ENCODE measurements at places on chromosomes 13 and 19.

DNA sequence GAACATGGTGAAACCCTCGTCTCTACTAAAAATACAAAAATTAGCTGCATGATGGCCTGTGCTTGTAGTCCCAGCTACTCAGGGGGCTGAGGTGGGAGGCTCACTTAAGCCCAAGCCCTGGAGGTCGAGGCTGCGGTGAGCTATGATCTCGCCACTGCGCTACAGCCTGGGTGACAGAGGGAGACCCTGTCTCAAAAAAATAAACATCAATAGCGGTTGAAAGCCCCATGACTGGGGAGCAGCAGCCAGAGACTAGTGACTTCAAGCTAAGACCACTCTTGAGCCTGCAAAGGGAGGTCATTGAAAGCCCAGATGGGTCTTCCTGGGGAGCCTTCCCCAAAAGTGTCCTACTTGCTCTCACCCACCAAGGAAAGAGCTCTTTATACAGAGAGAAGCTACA, 11.9 kb upstream of the ZNF709 start:
- no peak for DNase-seq

GRCh38 chr19:13208672-13209483, 58.7 kb downstream of the IER2 start:
- DNase-seq = no peak

DNA sequence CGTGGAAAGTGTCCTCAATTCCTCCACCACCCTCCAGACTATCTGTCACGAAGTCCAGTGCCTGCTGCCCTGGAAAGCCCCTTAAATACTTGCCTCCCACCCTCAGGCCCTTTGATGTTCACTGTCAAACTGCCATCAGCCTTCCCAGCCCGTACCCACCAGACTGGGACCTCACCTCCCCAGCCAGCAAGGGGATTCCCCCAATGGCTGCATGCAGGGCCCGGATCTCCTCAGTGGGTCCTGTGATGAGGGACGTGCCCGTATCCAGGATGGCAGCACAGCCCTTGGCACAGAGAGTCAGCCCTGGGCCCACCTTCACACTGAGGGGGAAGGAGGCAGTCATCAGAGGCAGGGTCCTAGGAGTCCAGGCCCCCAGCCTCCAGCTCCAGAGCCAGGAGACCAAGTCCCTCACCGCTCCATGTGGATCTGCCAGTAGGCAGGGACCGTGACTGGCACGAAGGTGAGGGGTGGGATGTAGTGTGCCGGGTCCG, 6.1 kb downstream of the NAPSA start:
- DNase-seq = no peak

GRCh38 chr19:2478278-2478755, 2.4 kb downstream of the GADD45B start:
- DNase-seq = peak; percentile 7

DNA sequence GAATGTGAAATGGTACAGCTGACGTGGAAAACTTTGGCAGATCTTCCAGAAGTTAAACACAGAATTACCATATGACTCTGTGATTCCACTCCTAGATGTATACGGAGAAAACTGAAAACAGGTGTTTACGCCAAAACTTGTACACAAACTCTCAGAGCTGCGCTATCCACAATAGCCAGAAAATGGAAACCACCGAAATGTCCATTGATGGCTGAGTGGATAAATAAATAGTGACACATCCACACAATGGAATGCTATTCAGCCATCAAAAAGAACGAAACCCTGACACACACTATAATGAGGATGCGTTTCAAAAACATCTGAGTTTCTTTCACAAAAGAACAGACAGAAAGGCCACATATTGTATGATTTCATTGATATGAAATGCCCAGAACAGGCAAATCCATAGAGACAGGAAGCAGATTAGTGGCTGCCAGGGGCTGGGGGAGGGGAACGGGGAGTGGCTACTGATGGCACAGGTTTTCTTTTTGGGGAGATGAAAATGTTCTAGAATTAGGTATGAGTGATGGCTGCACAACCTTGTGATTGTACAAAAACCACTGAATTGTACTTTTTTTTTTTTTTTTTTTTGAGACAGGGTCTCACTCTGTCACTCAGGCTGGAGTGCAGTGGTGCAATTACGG, 33.0 kb downstream of the IL12RB1 start:
- no peak for DNase-seq

GRCh38 chr13:110777251-110777820, 63.8 kb downstream of the ING1 start:
- no peak for DNase-seq

DNA sequence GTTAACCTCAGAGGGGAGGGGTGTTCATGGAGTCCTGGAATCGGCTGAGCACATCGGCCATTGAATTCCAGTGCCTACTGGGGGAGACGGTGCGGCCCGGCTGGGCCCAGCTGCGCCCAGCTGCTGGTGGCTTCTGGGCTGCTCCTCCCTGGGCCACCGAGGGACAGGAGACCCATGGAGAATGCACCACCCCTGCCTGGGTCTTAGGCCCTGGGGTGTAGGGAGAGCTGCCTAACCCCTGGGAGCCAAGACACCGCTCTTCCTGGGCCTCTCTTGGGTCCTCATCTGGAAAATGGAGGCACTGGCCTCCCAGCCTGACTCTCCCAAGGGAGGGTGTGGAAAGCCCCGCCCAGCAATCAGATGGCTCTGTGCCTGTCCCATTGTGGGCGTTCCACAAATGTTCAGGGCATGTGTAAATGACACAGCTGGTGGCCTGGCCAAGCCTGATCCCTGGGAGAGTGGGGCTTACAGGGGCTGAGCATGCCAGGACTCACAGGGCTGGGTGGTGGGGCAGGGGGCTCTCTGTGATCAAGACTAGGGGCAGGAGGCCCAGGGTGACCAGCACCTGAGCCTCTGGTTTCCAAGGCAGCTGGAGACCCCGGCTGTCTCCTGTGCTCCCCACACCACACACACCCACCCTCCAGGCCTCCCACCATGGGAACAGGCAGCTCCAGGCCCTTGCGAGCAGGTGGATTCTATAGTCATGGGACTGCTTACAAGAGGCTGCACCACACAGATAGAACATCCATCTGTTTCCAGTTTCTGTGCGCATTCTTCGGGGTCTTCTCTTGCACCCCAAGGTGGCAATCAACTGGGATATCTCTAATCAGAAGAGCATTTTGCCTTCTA, 150.9 kb downstream of the URI1 start:
- DNase-seq = no peak

GRCh38 chr13:90455067-90455466, 892.4 kb upstream of the MIR17HG start:
- DNase-seq = no peak

DNA sequence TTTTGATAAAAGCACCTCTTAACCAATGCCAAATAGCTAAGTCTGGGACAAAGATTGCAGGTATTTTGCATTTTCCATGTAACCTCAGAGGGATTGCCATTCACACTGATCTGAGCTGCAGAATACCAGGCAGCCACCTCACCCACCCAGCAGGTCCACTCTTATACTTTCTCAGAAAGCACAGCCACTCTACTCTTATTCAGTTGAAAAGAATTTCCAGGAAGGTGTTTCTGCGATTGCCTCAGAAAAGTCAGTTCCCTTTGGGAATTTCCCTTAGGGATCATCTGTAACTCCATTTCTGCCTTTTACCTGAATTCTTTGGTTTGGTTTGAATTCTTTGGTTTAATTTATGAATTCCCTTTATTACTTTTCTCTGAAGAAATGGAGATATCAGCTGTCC, 904 bp upstream of the ALOX5AP start:
- DNase-seq = no peak

DNA sequence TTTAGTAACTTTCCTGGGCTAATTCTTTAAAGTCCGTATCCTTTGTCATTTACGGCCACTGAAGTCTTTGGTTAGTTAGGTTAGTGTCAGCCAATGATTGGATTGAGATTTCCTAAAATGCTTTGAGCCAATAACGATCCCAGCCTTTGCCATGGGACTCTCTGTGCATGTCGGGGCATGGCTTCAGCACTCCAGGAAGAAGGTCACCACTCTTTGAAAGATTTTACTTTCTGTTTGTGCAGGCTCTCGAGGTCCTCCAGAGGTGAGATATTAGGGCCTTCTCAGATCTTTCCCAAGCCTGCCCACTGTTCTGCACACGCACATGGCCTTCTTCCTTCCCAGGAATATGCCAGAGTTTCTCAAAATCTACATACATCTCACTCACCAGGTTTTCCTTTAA, 153.7 kb upstream of the ARGLU1 start:
- no peak for DNase-seq

DNA sequence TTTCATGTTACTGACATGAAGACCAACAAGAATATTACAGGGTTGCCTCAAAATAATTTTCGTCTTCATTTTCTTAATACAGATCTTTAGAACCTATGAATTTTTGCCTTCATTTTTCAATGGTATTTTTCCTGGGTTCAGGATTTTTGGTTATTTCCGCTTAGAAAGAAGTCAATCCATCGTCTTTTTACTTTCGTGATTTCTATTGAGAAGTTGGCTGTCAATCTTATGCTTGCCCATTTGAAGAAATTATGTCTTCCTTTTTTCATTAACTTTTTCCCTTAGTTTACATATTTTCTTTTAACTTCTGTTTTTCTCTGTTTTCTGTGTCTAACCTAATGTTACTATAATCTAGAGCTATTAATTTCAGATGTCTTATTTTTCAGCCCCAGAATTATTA, 868.9 kb upstream of the SLC10A2 start:
- DNase-seq = no peak

- peak; percentile 98 for DNase-seq
Measured at GRCh38 chr19:10106100-10106936, at the start of gene PPAN. PPAN (plus strand) TSS chr19:10106362; CDS start chr19:10106395, 33 bp downstream.

GRCh38 chr13:93903909-93904308, 575.6 kb downstream of the DCT start:
- DNase-seq = no peak

- DNase-seq = no peak
Measured at GRCh38 chr13:43191546-43191945, 168.2 kb downstream of the DNAJC15 start.

DNA sequence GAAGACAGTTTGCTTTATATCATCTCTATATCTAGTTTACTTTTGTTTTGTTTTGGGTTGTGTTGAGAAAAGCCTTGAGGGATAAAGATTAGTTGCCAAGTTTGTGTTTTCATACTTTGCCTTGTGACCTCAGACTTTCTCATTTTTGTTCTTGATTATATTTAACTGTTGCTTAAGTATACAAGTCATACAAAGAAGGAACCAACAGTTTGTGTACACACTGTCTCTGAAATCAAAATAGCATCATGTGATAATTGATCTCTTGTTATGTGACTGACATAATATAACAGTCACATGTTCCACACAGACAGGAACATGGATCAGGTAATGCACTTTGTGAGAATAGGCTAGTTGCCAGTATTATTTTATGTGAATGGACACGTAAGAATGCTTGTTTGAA, 70.8 kb downstream of the SHISA2 start:
- DNase-seq = no peak

DNA sequence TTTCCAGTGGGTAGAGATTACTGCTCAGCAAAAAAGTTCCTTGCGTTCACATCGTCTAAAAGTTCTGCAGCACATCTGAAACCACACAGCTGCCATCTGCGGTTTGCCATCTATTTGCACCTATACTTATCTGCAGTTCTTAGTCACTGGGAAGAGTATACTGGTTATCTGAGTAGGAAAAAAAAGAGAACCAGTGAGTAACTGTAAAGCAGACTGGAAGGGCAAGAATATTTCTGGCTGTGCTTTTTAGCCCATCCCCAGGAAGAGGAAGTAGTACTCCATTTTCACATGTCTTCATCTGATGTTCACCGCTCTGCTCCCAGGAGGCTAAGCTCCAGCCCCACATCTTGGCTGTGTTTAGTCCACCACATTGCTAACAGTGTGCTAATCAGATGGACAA, 35.6 kb downstream of the EFNB2 start:
- DNase-seq = no peak

- no peak for DNase-seq
Measured at GRCh38 chr19:42879613-42880012, at the start of gene PSG1. PSG1 (minus strand) TSS chr19:42879713; CDS start chr19:42879581, 132 bp downstream.

DNA sequence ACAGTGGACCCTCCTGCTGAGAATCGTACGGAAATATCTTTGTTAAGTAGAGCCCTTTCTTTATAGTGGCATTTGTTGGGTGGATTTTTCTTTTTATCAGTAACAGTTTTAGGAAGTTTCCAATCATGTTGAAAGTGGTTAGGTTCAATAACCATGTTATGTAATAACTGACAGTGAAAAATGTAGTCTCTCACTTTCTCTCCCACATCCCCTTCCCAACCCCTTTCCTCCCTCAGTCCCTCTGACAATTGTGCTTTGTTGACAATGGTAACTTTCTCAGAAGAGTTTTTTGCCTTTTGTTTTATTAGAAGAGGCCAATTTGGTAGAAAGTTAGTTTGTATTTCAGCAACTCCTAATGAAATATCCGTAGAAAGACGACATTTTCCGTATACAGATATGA, 77.8 kb upstream of the SLAIN1 start:
- no peak for DNase-seq

- DNase-seq = no peak
Measured at GRCh38 chr19:16280306-16280705, 44.3 kb upstream of the KLF2 start.

- no peak for DNase-seq
Measured at GRCh38 chr19:14639536-14640277, 34.9 kb downstream of the ADGRE3 start.

DNA sequence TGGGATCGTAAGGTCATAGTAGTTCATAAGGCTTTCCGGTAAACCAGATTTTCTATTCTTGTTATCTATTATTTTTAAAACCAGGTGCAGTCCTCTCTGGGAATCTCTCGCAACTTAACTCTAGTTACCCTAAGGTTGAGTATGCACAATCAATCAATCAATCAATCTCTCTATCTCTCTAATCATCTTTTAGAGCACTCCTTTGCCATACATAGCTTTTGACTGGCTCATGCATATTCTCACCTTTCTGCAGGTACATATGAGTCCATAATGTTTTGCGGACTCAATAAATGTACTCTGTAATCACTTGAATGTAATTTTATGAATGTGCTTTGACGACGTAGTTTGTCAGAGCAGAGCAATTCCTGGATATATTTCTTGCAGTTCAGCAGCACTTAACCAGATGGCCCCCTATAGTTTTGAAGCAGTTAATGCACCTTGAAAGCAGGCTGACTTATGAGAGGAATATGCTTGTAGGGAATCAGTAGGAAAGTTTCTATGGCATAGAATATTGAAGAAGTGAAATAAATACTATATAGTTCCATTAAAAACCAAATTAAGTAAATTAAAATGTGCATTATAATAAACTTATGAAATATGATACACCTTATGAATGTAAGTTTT, 524.7 kb downstream of the GPC5 start:
- DNase-seq = no peak

GRCh38 chr13:70792121-70792520, 683.9 kb upstream of the KLHL1 start:
- no peak for DNase-seq

GRCh38 chr13:95058680-95059079, 242.6 kb downstream of the ABCC4 start:
- DNase-seq = no peak

DNA sequence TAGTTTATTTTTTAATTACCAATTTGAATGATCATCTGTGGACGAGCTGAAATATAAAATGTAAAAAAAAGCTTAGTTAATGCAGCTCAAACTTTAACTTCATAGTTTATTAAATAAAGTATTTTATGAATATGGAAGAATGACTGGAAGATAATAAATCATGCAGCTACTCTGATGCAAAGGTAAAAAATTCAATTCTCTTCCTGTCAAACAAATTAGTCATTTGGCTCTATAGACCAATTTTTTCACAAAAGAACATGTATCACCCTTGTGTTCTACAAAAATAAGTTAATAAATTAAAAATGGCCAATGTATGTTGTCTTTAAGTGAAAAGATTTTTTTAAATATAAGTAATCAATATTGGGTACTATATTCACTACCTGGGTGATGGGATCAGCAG, 26.2 kb downstream of the EXOSC8 start:
- no peak for DNase-seq

Data from hippocampal formation (tissue), 2 donors.